ENCODE measurements at places on chromosomes 2 and 18.
A peak's percentile ranks its signal among the peaks of the same experiment; 100 is the strongest.

DNA sequence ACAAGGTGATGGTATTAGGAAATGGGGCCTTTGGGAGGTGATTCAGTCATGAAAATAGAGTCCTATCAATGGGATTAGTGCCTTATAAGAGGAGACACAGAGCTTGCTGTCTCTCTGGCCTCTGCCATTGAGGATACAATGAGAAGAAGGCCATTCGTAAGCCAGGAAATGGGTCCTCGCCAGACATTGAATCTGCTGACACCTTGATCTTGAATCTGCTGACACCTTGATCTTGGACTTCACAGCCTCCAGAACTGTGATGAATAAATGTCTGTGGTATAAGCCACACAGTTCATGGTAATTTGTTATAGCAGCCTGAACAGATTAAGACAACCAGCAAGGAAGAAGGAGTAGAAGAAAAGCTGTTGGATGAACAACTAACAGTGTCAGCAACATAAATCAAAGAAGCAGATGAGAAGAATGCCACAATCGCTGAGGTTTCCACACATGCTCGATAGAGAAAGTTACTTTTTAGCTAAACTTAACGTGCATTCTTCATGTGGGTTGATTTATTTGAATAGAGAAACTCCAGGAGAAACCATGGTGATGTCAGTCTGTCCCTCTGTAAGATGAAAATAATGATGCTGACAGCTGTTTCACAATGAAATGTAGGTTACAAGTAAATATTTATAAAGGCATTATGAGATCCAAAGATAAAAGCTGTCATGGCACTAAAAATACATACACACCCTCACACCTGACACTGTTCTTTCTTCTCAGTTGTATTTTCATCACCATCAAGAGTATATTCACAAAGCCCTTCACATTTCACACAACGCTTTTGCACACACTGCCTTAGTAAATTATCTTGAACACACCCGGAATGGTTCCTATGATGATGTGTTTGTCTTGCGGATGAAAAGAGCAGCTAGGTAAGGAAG is 153.7 kb upstream of the NCK2 start:
- DNase-seq = peak; percentile 37

DNA sequence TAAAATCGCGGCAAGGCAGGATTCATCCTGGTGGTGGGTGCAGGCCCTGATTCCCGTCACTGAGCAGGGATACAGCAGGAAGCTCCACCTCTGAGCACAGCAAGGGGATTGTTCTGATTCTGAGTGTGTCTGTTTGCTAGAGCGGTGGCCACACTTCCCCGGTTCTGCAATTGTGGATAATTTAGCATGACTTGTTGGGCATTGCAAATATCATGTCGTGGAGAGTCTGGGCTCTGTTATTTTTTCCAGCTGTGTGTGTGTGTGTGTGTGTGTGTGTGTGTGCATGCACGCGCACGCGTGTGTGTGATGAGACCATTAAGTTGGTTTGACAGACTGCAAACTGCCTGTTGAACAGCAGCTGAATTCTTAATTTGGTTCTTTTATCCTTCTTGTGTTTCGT is 4.1 kb upstream of the TMEM18 start:
- no peak for DNase-seq

GRCh38 chr2:72104821-72105588 is 42.7 kb downstream of the CYP26B1 start:
- no peak for DNase-seq

DNA sequence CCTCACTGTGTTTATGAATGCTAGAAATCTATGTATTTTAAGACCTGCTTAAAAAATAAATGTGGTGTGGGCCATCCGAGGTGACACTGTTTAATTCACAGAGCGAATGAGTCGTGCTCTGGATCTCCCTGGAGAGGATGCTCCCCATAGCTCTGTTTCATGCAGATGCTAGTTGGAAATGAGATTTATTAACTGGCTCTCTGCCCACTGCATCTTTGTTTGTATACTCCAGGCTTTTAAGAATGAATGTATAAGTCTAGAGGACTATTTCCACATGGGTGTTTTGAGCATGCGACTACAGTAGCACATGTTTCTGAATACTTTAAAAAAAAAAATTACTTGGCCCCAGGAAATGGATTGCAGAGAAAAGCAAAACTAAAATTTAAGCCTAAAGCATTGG is 3.9 kb downstream of the MAPRE2 start:
- peak; percentile 61 for DNase-seq

All from amniotic epithelial cell (primary cell).